ENCODE measurements at places on chromosomes 2 and 18.

DNA sequence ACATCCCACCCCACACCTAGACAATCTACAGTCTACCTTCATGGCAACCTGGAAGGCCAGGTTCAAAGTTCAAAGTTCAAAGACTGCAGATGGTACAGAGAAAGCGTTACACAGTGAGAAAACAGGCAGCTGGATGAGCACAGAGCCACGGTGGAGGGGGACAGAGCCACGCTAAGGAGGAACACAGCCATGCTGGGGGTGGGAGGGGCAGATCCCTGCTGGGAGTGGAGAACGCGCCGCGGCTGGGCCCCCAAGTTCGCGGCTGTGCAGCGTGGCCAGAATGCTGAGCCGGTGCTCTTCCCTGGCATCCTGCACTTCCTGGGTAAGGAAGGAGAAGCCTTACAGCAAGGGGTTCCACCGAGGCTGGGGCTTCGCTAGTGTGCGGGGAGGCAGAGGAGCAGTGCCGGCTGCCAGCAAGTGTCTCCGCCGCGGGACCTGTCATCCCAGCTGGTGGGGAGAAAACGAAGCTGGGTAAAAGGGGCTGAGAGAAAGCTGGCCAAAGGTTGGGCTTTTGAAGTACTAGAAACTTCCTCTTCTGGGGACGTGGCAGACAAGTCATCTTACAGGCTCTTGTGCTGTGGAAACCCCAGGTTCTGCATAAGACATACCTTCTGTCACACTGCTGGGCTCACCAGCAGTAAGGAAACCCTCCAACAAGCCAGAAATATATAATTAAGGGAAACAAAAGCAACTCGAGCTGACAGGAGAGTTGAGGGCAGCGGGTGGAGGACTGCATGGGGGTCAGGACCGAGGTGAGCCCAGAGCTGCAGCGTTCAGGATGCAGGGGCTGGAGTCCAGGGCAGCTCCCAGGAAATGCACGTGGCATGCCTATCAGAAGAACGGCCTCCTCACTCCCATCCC is 115.5 kb downstream of the HDAC4 start:
- DNase-seq = no peak

DNA sequence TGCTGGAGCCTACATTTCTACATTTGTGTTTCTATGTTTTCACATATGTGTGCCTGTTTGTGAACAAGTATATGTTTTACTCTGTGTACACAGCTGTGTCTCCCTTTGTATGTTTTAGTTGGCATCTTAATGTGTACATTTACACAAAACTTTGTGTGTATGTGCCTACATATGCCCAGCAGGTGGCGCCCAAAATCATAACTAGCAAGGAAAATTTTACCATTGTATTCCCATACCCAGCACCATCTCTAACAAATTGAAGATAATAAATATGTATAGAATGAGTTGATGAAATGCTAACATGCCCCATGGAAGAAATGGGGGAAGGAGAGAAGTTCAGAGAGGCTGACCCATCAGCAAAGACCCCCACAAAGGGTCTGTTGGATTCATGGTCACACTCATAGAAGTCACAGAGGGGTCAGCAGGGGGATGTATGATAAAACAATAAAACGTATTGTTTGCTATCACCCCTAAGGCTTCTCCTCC is 48.1 kb downstream of the PKDCC start:
- peak; percentile 78 for DNase-seq

DNA sequence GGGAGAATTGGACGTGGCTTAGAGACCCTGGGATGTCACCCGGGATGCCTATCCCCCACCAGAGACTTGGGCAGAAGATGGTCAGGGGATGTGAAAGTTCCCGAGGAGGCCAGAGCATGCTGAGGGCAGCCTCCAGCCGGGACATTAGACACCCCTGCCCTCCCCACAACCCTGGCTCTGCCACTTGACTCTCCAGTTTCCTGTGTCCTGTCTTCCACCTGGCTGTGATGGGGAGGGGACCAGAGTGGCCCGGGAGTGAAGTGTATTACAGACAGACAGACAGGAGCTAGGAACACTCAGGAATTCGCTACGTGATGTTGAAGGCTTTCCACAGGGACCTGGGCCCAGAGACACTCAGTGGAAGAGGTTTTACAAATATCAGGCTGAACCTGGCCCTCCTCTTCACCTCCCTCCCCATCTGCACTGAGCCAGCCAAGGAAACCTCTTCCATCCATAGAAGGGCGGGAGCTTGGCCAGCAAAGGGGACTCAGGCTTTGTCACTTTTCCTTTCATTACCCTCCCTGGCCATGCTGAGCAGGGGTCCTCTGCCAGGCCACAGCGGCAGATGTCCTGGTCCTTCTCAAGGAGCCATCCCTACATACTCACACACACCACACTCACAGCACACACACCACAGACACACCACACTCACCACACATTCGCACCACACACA is 60.7 kb downstream of the SDC1 start:
- peak; percentile 46 for DNase-seq

GRCh38 chr2:41724465-41724864 is 323.4 kb upstream of the PKDCC start:
- DNase-seq = no peak

DNA sequence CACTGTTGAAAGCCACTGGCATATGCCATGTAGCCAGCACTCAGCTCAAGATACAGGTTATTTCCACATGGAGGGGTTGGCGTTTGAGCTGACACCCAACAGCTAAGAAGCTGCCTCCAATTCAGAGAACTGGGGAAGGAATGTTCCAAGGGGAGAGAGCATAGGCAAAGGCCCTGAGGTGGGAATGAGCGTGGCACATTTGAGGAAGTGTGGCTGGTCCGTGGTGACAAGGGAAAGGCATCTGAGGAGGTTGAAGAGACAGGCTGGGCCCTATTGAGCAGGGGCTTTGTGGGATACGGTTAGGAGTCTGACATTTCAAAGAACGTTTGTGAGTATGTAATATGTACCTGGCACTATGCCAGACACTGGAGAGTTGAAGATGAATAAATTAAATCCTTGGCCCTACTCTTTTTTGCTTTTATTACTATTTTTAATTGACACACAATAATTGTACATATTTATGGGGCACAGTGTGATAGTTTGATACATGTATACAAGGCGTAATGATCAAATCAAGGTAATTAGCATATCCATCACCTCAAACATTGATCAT is 27.6 kb upstream of the TMBIM1 start:
- DNase-seq = peak; percentile 22

- peak; percentile 91 for DNase-seq
These were observed 122.7 kb downstream of the TCF4 start for GRCh38 chr18:55465313-55465712.

DNA sequence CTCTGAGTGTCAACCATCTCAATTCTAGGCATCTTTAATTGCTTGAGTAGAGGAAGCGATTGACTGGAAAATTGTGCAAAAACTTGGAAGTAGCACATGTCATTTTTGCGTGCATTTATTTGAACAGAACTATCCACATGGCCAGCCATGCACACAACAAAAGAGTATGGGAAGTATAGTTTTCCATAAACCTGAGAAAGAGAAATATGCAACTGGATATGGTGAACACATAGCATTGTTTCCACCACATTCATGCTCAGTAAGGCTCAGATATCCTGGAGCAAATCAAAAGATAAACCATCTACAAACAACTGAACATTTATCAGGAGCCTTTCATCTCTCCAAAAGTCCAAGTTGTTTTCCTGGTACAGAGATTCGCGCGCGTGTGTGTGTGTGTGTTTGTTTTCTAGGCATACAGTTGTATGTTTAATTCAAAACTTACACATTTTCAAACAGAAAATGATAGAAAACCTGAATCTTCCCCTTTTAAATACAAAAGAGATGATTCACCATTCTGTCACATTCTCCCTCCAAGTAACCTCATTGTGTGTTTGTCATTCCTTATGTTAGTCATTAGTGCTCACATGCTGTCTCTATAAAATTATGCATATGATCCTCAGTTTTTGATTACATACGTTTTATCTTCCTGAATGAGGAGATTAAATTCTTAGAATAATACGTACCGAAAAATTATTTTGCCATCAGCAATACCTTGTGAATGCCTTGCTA is 780.4 kb upstream of the NRXN1 start:
- no peak for DNase-seq

DNA sequence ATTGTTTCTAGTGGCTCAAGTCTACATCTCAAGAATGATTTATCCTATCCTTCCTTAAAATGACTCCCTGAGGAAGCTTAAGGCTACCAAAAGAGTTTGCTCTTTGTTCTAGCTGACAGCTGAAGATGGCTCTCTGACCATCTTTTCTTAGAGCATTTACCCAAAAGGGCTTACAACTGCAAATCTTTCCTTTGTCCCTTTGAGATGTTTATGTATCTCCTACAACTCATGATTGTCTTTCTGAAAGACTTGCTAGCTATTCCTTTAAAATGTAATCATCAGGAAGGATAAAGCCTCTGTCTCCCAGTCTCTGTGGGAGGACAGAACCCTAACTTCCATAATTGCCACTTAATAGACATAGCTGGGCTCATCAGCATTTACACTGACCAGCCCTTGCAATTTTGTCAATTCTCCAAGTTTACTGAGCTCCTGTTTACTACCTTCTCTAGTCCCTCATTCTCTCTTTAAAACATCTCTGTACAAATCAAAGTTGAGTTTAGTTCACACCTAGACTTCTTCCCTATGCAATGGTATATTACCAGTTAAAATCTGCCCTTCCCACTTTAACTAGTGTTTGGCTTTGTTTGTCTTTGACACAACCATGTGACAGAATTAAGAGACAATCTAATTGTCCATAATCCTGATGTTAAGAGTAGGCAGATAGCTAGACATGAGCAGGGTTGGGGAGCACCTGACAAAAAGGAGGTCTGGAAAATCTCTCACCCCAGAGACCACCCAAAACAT is 188.2 kb downstream of the PTH2R start:
- no peak for DNase-seq

Measured in NAMALWA (cell line).